Lung (tissue), 17 donors: ENCODE measurements at places on chromosomes 11 and 22. TPM values are rescaled to one million over a fixed set of nuclear protein-coding genes. Genes with fewer than 3 reads are reported as not detected.

DNA sequence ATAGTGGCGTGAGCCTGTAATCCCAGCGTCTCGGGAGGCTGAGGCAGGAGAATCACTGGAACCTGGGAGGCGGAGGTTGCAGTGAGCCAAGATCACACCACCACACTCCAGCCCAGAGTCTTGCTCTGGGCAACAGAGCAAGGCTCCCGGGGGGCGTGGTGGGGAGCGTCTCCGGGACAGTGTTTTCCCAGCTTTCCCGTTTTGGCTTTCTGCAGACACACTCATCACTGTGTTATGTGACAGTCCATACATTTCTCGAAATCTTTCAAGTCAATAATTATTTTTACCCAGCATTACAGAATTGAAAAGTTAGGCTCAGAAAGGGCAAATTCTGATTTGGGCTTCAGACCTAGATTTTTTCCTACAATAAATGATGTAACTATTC is 31.7 kb downstream of the NEAT1 start:
- H3K4me1 ChIP-seq: no peaks in the 10 kb centered on the region
- no peaks in the 10 kb centered on the region for H3K27me3 ChIP-seq
- H3K36me3 ChIP-seq: no peaks in the 10 kb centered on the region
- H3K4me3 ChIP-seq: no peak overlapping the region

- no peak overlapping the region for H3K27ac ChIP-seq
- no peak overlapping the region for H3K4me3 ChIP-seq
- no peak for DNase-seq
- no peaks in the 10 kb centered on the region for H3K36me3 ChIP-seq
Measured at GRCh38 chr11:8332891-8333290, 69.2 kb upstream of the LMO1 start.

- H3K27ac ChIP-seq: no peak overlapping the region
- no peak overlapping the region for H3K4me3 ChIP-seq
- DNase-seq: no peak
- peaks cover 12% of the 10 kb centered on the region for H3K4me1 ChIP-seq
Measured at GRCh38 chr22:42913874-42914510, 56.9 kb upstream of the ARFGAP3 start.

The ARHGAP8 gene
- 21.6 TPM for polyA plus RNA-seq

DNA sequence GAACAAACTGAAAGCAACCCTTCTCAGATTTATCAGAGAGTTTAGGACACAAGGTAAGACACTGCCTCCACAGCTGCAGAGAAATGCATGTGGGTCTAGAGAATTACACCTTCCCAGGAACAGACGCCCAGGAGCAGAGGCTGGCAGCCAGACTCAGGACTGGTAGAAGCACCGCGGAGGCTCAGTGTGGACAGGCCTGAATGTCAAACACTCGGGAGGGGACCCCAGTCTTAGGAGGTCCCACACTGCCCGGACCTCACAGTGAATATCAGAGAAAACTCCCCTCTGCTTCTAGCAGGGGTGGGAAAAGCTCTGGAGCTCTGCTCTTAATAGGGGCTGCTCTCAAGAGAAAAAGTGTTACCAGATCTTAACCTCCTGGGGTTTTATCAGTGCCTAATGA is 952.7 kb downstream of the BRD1 start:
- H3K4me3 ChIP-seq: no peak overlapping the region
- H3K27ac ChIP-seq: no peak overlapping the region
- H3K27me3 ChIP-seq: peaks cover 6% of the 10 kb centered on the region
- no peak for DNase-seq
- no peaks in the 10 kb centered on the region for H3K36me3 ChIP-seq
- no peaks in the 10 kb centered on the region for H3K4me1 ChIP-seq

- H3K27ac ChIP-seq: no peak overlapping the region
- no peak overlapping the region for H3K4me3 ChIP-seq
- H3K27me3 ChIP-seq: no peaks in the 10 kb centered on the region
Measured at GRCh38 chr11:11389238-11389637, 36.2 kb upstream of the CSNK2A3 start.

DNA sequence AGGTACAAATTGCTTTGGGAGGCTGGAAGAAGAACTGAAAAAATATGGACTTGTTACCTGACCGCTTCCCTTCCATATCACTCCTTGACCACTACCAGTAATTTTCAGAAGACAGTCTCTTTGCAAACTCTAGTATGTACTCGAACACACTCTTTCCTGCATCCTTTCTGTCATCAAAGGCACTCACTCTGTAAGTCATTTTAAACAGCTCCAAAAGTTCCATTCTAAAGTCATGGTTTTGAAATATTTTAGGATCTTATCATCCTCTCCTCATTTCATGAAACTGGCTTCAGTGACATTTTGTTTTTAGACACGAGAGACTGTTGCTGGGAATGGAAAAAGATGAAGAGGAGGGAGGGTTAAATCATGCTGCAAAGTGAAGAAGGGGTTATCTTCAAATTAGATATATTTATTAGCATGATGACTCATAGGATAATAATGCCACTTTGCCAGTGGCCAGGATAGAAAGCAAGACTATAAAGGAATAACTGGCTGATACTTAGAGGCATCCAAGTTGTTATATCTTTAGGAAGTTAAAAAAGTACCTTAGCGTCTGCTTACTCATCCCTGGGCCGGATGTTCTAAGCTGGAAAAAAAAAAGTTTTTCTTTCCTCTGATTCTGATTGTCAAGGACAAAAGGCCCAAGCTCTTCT is 549.3 kb downstream of the METTL15 start:
- no peak overlapping the region for H3K27ac ChIP-seq
- H3K4me3 ChIP-seq: no peak overlapping the region
- no peaks in the 10 kb centered on the region for H3K4me1 ChIP-seq
- no peaks in the 10 kb centered on the region for H3K36me3 ChIP-seq
- DNase-seq: no peak

The OR6X1 gene
- not detected for polyA plus RNA-seq

The GPHA2 gene
- polyA plus RNA-seq: 0.19 TPM

- no peak overlapping the region for H3K4me3 ChIP-seq
- no peak for DNase-seq
- H3K27ac ChIP-seq: no peak overlapping the region
Measured at GRCh38 chr11:15523543-15523942, 408.8 kb downstream of the INSC start.

- H3K27me3 ChIP-seq: no peaks in the 10 kb centered on the region
- no peaks in the 10 kb centered on the region for H3K36me3 ChIP-seq
- peak; percentile 81 for DNase-seq
- peak within 1 kb of the TSS; percentile 12 for H3K4me3 ChIP-seq
Measured at GRCh38 chr11:63536669-63537292, at the start of gene PLAAT4. Gene PLAAT4, plus strand, starts transcription at chr11:63536808. Its CDS starts 61 bp downstream, at chr11:63536869.

DNA sequence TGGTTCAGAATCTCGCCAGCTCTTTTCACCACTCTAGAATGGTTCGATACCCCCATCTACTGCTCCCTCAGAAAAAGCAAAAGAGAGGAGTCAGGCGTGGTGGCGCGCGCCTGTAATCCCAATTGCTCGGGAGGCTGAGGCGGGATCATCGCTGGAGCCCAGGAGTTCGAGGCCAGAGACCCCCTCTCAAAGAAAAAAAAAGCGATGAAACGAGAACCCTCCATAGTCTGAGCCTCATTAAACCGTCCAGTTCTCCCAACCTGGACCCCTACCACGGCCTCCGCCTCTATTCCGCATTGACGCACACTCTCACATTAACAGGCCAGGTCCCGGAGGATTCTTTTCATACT is 439 bp downstream of the SPA17 start:
- H3K27ac ChIP-seq: peak overlapping the region; percentile 88
- H3K27me3 ChIP-seq: no peaks in the 10 kb centered on the region
- peak overlapping the region; percentile 58 for H3K4me3 ChIP-seq
- H3K36me3 ChIP-seq: no peaks in the 10 kb centered on the region

DNA sequence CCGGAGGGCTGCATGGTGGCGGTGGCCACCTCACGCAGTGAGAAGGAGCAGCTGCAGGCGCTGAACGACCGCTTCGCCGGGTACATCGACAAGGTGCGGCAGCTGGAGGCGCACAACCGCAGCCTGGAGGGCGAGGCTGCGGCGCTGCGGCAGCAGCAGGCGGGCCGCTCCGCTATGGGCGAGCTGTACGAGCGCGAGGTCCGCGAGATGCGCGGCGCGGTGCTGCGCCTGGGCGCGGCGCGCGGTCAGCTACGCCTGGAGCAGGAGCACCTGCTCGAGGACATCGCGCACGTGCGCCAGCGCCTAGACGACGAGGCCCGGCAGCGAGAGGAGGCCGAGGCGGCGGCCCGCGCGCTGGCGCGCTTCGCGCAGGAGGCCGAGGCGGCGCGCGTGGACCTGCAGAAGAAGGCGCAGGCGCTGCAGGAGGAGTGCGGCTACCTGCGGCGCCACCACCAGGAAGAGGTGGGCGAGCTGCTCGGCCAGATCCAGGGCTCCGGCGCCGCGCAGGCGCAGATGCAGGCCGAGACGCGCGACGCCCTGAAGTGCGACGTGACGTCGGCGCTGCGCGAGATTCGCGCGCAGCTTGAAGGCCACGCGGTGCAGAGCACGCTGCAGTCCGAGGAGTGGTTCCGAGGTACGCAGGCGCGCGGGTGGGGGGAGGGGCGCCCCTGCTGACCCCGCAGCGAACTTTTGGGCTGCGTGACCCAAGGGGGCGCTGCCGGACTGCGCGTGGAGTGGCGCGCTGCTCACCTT is 670 bp downstream of the NEFH start:
- peak; percentile 76 for DNase-seq
- H3K4me3 ChIP-seq: no peak overlapping the region
- H3K27me3 ChIP-seq: peaks cover 17% of the 10 kb centered on the region
- peaks cover 25% of the 10 kb centered on the region for H3K4me1 ChIP-seq

- H3K36me3 ChIP-seq: no peaks in the 10 kb centered on the region
- H3K27ac ChIP-seq: no peak overlapping the region
- H3K4me1 ChIP-seq: no peaks in the 10 kb centered on the region
- no peaks in the 10 kb centered on the region for H3K27me3 ChIP-seq
- DNase-seq: no peak
- H3K4me3 ChIP-seq: no peak overlapping the region
Measured at GRCh38 chr11:376531-377173, 7.4 kb downstream of the B4GALNT4 start.

The ADM2 gene
- polyA plus RNA-seq: 3.1 TPM

- no peak overlapping the region for H3K4me3 ChIP-seq
- no peak overlapping the region for H3K27ac ChIP-seq
- DNase-seq: no peak
- no peaks in the 10 kb centered on the region for H3K4me1 ChIP-seq
- no peaks in the 10 kb centered on the region for H3K27me3 ChIP-seq
Measured at GRCh38 chr11:85619499-85619898, 7.6 kb downstream of the DLG2 start.

GRCh38 chr22:49934160-49934890 is 15.9 kb downstream of the CRELD2 start:
- peak overlapping the region; percentile 50 for H3K4me3 ChIP-seq
- no peaks in the 10 kb centered on the region for H3K27me3 ChIP-seq
- H3K4me1 ChIP-seq: peaks cover 2% of the 10 kb centered on the region
- peak overlapping the region; percentile 98 for H3K27ac ChIP-seq
- no peaks in the 10 kb centered on the region for H3K36me3 ChIP-seq
- no peak for DNase-seq

The MMP20 gene
- not detected for polyA plus RNA-seq

DNA sequence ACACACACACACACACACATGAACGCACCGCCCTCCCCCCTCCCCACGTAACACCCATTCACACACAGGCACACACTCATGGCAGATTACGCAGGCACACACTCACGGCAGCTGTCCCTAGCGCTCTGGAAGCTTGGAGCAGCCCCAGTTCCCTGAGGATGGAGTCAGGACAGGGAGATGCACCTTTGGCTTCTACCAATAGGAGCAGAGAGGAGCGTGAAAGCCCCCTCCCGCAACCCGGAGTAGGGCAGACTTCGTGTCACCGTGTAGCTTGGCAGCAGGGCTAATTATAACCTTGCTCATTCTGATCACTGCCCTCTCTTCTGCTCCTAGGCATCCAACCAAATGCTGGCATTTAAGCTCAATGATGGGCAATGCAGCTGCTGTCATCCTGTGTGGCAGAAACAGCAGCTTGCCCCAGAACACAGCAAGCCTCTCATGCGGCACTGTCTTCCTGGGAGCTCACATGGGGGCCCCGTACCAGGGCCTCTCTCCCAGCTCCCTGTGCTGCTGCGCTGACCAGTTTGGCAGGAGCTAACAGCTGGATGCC is 31.9 kb downstream of the ANKK1 start:
- H3K4me1 ChIP-seq: no peaks in the 10 kb centered on the region
- H3K4me3 ChIP-seq: no peak overlapping the region
- H3K36me3 ChIP-seq: no peaks in the 10 kb centered on the region
- H3K27me3 ChIP-seq: no peaks in the 10 kb centered on the region
- no peak overlapping the region for H3K27ac ChIP-seq
- DNase-seq: no peak

GRCh38 chr22:22099833-22100812 is 117.5 kb upstream of the TOP3B start:
- H3K4me1 ChIP-seq: no peaks in the 10 kb centered on the region
- no peak overlapping the region for H3K27ac ChIP-seq
- H3K4me3 ChIP-seq: no peak overlapping the region

The OR8G1 gene
- polyA plus RNA-seq: not detected

GRCh38 chr22:23875801-23876200 is 18.1 kb downstream of the SLC2A11 start:
- H3K27me3 ChIP-seq: no peaks in the 10 kb centered on the region
- H3K27ac ChIP-seq: no peak overlapping the region
- no peak overlapping the region for H3K4me3 ChIP-seq

DNA sequence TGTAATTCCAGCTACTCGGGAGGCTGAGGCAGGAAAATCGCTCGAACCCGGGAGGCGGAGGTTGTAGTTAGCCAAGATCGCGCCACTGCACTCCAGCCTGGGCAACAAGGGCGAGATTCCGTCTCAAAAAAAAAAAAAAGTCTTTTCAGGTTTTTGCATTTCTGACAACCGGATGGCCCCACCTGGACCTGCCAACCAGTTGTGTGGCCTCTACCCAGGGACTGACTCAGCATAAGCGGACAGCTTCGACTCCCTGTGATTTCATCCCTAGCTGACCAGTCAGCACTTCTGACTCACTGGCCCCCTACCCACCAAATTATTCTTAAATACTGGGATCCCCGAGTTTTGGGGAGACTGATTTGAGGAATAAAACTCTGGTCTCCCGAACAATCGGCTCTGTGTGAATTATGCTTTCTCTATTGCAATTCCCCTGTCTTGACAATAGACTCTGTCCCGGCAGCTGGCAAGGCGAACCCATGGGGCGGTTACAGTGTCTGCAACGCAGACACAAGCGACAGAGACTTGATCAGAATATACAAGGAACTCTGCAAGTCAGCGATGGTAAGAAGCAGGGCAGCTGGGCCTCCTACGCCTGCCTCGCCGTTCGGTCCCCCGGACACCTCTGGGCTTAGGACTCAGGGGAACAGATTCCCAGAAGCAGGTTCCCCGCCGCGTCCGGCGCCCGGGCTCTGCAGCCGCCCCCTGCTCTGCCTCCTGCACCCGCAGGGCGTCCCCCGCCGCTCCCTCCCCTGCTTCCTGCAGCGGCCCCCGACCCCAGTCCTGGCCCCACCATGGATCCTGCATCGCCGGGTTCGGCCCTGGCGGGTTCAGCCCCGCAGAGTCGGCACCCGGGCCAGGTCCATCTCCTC is 741 bp upstream of the TALDO1 start:
- peaks cover 17% of the 10 kb centered on the region for H3K4me1 ChIP-seq
- H3K27me3 ChIP-seq: no peaks in the 10 kb centered on the region
- H3K4me3 ChIP-seq: peak overlapping the region; percentile 99
- H3K36me3 ChIP-seq: no peaks in the 10 kb centered on the region
- no peak for DNase-seq
- H3K27ac ChIP-seq: peak overlapping the region; percentile 96
